ENCODE measurements at places on chromosomes 1 and 21.

DNA sequence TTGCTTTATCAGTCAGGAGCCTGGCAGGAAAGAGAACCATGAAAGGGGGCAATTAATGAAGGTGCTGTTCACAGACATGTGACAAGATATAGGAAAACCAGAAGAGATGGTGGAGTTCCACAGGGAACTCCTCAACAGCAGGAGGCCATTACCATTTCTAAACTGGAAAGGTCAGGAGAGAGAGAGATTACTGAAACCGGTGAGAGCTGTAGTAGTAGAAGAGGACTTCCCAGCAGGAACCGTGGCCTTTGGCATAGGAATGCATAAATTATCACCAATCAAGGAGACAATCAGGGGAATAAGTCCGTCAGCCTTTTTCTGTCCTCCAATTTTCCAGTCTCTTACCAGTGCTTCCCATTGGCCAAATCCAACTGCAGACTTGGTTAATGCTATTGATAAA lies 23.0 kb upstream of the ABCD3 start:
- DNase-seq, result no peak

DNA sequence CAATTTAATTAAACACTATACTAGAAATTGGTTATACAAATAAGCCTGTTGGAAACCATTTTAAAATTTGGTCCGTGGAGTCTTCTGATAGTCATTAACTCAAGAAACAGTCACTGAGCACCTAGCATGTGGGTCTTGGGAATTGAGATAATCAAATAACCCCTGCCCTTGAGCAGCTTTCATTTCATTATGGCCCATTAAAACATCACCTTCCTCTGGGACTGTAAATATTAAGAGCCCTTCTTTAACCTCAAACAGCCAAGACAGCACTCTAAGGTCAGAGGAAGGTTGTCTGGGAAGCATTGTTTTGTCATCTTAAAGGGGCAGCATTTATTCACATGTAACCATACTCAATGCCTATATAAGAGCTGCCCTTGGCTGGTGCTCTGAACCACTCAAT lies 610.3 kb upstream of the USP24 start:
- no peak for DNase-seq

DNA sequence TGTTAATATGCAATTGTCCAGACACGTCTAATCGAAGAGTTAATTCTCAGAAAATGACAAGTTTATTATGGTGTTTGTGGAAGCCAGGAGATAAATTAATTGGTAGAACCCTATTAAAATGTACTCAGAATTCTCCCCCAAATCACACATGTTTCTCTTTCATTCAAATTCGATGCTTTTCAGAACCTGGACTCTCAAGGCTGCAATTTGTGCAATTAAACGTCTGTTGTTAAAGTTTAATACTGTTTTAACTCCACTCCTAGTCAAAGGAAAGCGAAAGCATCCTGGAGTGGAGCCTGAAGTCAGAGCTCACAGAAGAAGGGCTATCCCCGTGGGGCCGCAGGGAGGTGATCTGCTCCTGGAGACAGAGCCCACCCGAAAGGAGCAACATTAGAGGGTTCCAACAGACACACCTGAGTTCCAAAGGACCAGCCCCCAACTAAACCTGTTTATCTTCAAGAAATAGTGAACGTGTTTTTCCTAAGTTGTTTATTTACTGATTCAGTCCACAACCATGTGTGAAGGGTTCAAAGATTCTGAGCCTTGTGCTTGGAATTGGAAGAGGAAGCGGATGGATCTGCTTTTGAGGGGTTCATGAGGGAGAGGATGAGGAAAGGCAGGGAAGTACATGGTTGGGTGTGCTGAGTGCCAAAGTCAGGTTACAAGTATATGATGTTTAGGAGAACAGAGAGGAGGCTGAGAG lies 68.0 kb upstream of the AKT3 start:
- DNase-seq, result no peak

GRCh38 chr1:21397813-21398188 lies 42.1 kb upstream of the NBPF3 start:
- DNase-seq, result no peak

DNA sequence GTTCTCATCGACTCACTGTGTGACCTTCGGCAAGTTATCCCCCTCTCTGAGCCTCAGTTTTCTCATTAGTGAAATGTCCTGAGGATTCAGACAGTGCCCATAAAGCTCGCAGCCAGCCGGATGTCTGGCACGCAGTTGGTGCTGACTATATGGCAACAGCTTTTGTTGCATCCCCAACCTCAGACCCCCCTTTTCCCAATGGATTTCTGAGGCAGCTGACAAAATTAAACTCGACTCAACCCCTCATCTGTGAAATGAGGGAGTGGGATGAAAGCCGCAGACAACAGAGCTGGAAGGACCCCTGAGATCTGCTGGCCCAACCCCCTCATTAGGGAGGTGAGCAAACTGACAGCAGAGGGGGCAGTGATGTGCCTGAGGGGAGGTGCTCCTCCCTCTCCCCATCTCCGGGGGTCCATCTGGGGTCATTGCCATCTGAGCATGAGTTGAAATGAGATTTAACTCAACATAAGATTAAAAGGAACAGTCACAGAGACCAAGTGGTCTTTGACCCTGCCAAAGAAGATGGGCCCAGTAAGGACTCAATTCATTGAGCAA lies 40.4 kb downstream of the NKAIN1 start:
- DNase-seq, result no peak

- DNase-seq, result peak; percentile 76
These were observed 32.2 kb downstream of the BATF3 start for GRCh38 chr1:212667223-212668139.

GRCh38 chr1:107450899-107451664 lies 310.2 kb downstream of the NTNG1 start:
- DNase-seq, result no peak

DNA sequence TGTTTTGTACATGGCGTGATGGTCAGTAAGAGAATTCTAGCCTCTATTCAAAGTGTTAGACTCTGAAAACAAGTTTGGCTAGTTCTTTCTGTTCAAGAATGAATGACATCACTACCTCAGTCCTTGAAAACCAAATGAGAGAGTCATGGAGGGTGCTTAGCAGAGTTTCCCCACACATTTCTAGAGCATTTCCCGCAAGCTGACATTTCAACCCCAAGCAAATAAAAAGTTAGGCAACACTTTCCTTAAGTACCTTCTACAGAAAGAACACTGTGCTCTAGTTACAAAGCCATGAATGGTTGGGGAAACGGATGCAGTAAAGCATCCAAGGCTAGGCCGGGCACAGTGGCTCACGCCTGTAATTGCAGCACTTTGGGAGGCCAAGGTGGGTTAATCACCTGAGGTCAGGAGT lies 47.9 kb upstream of the SLC44A3 start:
- no peak for DNase-seq

- DNase-seq, result no peak
These were observed 161.0 kb downstream of the PLXNA2 start for GRCh38 chr1:208083016-208083714.

DNA sequence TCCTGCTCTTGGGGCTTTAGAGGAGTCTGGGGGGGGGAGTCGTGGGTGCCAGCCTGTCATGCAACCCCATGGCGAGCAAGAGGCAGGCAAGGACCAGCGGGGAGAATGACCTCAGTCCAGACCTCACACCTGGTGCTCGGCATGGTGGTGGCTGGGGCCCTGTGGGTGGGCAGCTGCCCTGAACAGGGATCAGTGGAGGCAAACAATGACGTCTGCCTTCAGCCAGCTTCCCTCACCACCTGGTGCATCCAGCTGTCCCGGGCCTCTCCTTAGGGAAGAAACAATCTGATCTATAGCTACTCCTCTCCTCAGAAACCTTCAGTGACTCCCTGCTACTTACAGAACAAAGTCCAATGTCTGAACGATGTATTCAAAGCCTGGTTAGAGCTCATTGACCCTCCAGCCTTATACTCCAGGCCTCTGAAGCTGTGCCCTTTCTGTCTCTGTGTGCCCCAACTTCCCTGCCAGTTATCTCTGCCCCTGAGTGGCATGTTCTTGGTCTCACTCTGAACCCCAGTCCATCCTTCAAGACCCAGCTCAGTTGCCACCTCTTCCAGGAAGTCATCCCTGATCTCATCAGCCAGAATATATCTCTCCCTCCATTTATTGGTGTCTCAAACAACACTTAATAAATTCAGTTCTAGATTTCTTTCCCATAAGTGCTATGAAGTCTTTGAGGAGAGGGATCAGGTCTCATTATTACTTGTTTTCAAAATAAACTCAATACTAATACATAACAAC lies 6.6 kb downstream of the PADI2 start:
- no peak for DNase-seq

- no peak for DNase-seq
These were observed 6.3 kb upstream of the TENT5C start for GRCh38 chr1:117599286-117600221.

DNA sequence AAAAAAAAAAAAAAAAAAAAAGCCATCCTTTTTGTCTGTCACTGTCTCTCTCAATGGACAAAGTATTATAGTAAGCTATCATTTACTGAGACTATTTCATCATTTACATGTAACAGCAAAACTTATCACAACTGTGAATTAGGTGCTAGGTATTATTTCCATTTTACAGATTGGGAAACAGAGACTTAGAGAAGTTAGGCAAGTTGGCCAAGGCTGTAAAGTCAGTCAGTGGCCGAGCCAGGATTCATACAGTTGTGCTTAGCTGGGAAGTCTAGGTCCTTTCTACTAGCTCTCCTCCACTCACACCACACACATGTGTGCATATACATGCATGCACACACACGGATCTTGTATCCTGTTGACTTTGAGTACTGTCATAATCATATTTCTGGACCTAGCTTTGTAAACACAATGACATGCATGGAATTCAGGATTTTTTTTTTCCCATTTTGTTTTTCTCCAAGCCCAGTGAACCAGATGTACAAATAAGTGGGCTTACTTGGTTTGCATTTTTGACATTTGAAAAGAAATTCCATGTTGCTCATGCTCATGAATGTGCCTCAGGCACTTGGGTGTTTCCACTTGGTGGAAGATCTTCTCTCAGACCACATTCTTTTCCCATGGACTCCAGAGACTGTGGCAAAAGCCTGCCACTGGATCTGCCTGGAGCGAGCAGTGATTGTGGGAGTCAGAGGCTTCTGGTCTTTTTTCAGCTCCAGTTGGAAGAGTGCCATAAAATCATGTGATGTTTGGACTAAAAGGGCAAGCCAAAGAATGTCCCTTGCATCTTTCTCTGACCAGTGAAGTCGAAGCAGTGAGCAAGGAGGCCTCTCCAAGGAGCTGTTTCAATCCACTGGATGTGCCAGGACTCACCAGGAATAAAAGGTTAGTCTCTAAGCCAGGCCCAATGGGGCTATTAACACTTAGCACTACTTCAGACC lies 61.7 kb upstream of the DNAJC6 start:
- peak; percentile 99 for DNase-seq

- DNase-seq, result no peak
These were observed 538.8 kb downstream of the LRRIQ3 start for GRCh38 chr1:73659136-73659535.

- DNase-seq, result peak; percentile 28
These were observed 14.2 kb downstream of the KCNAB2 start for GRCh38 chr1:6059866-6060265.

DNA sequence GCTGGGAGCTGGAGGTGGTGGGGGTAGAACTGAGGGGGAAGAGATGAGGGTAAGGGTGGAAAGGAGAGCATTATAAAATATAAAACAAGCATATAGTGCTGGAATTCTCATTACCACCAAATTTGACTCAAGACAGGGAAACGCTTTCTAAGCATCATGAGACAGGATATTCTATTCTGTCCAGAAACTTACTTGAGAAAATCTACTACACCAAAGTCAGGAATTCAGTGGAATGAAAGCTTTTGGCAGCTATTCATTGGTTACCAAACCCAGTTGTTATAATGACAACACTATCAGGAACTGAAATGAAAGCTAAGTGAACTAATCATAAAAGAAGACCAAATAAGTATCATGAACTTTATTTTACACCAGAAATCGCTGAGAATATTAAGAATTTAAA lies 14.5 kb downstream of the AIDA start:
- no peak for DNase-seq

DNA sequence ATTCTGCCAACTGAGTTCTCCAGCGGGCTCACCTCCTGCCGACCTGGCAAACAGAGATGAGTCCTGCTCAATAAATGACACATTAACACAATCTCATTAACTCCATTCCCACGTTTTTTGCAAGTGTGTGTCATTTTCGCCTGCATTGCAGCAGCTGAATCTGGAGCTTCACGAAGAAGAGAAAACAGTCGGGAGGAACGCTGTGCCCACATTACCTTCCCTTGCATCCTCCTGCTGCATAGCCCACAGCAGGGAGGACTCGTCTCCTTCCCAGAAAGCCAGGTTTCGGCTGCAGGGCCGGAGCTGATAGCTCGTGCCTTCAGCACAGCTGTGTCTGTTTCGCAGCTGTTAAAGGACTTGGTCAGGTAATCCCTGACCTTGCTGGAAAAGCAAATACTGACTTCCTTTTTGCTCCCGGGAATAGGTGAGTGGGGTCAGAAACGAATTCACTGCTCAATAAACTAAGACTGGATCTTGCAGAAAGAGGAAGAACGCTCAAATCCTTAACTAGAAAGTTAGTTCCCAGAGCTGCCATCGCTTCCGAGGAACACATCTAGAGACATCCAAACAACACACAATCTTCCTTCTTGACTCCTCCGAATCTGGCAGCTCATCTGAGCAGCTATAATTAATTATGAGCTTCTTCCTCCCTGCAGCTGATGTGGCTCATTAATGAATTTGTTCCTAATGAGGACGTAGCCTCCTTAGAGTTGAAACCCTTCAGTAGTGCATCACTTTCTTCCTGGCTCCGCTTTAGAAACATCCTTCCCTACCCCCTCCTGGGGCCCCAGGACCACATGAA lies 33.0 kb downstream of the KANK4 start:
- DNase-seq, result no peak

DNA sequence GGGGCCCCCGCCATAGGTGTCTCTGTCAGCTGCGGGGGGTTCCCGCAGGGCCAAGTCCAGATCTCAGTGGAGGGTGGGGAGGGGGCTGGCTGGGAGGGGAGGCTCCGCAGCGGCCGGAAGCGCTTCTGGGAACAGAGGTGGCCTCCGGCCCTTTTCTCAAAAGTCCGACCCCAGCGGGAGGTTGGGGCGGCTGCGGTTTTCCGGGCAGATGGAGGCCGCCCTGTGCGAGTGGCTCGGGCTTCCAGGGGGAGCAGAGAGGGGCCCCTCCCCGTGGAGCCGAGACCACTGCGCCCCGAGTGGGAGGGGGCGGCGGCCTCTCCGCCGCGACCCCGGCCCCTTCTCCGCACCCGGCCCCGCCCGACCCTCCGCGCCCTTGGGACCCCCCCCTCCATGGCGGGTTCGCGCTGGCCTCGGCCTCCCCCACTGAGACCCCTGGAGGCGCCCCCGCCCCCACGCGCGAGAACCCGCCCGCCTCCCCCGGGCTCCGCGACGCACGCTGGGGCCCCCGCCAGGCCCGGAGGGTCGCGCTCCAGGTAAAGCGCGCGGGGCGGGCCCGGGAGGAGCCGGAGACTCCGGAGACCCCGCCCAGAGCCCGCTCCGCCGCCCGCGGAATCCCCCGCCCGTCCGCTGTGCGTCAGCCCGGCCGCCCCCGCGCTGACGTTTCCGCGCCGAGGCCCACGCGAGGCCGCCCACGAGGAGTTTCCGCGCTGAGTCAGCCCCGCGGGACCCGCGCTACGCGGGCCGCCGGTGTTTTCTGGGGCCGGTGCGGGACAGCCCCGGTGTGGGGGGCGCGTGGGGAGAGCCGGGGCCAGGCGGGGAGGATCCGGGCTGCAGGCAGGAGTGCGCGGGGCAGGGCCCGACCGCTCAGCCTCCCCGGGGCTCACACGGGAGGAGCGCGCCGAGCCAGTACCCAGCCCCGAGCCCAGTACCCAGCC lies 5.2 kb downstream of the TNFRSF18 start:
- peak; percentile 63 for DNase-seq
